ENCODE measurements at places on chromosomes 4 and X.
A peak's percentile ranks its signal among the peaks of the same experiment; 100 is the strongest.

GRCh38 chr4:173698557-173699262 is 168.7 kb upstream of the HAND2 start:
- DNase-seq = no peak

DNA sequence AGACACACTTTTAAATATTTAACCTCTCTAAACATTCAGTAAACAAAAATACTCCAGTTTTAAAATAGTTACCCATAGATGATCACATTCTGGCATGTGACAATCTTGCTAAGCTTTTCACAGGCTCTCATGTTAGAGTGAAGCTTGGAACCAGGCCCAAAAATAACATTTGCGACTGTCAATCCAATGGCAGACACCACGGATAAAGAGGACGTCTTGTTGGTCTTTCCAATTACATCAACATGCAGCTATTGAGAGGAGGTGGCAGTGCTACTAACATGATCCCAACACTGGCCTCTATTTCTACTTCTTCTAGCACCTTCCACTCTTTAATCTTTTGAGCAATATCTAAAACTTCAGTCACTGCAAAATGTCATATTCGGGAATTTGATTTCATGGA is 970.8 kb upstream of the TENM3 start:
- peak; percentile 50 for DNase-seq

GRCh38 chrX:15890463-15890862 is 35.9 kb upstream of the AP1S2 start:
- DNase-seq = no peak

GRCh38 chr4:182338063-182338462 is 94.9 kb downstream of the TENM3 start:
- DNase-seq = no peak

All from right forelimb (tissue), 1 donor.